Activated CD8-positive, alpha-beta memory T cell treated with anti-CD3 and anti-CD28 coated beads for 4 hours (primary cell): ENCODE measurements at places on chromosomes 2 and 18.

GRCh38 chr2:55840460-55840859 lies 83.1 kb downstream of the EFEMP1 start:
- DNase-seq, result no peak

DNA sequence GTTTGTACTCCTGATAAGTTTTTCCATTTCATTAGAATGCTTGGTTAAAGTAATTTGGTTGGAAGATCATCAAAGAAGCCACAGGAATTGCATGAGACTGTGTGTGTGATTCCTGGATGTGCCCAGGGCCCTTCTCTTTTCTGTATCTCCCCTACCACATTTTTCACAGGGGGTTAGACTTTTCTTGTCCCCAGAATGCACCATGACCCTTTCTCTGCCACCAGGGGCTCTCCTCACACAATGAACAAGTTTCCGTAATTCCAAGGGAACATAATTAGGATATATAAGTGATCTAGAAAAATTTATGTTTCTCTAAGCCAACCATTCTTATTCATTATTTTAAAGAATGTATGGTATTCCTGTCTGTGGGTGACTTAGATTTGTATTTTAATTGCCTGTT lies 291.8 kb downstream of the NEDD4L start:
- DNase-seq, result no peak

DNA sequence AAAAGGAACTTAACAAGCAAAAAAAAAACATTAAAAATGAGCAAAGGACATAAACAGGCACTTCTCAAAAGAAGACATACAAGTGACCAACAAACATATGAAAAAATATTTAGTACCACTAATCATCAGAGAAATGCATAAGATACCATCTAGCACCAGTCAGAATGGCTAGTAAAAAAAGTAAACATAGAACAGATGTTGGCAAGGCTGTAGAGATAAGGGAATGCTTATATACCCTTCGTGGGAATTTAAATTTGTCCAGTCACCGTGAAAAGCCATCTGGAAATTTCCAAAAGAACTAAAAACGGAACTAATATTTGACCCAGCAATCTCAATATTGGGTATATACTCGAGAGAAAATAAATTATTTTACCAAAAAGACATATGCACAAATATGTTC lies 1751.3 kb upstream of the LRRTM1 start:
- no peak for DNase-seq

DNA sequence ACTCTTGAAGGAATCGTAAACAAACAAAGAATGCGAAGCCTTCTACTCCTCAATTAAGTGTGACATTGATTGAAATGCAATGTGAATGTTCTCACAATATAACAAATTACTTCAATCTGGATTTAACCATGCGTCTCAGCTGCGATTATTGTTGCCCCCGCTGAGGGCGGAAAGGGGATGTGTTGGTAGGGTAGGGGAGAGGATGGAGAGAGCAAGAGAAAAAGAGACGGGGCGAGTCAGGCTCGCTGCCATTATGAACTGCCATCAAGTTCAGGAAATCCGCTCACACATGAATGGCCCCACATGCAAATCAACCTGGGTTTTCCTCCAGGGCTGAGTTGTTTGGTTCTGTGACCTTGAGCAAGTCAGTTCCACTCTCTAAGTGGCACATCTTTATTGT lies 129.8 kb downstream of the PXDN start:
- no peak for DNase-seq
